ENCODE measurements at places on chromosomes 13 and 19. TPM values are rescaled to one million over a fixed set of nuclear protein-coding genes. Genes with fewer than 3 reads are reported as not detected.

- H3K4me3 ChIP-seq: no peak overlapping the region
- H3K36me3 ChIP-seq: no peaks in the 10 kb centered on the region
- DNase-seq: no peak
- H3K4me1 ChIP-seq: peaks cover 85% of the 10 kb centered on the region
- no peaks in the 10 kb centered on the region for H3K27me3 ChIP-seq
Observed at GRCh38 chr19:4981681-4981958, 12.7 kb downstream of the KDM4B start.

- no peaks in the 10 kb centered on the region for H3K27me3 ChIP-seq
- H3K36me3 ChIP-seq: no peaks in the 10 kb centered on the region
- H3K27ac ChIP-seq: no peak overlapping the region
- H3K4me3 ChIP-seq: no peak overlapping the region
- no peak for DNase-seq
Observed at GRCh38 chr13:106691861-106692260, 123.9 kb upstream of the ARGLU1 start.

DNA sequence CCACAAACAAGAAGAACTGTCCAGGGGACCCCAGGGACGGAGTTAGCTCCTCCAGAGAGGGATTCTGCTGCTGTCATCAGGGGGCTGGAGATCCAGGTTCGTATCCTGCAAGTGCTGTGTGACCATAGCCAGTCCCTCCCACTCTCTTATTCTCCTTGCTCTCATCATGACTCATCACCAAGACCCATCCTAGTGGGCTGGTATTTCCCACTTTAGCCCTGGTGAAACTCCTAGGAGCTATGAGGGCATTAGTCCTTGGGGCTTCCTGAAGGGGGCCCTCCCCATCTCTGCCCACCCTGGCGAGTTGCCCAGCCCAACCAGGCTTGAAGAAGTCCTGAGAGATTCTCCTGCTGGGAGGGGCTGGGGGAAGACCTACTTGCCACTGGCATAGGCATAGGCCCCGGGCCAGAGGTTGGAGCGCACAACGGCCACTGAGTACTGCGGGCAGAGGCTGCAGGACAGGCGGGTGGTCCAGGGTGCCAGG is 7.5 kb upstream of the DMWD start:
- no peak overlapping the region for H3K4me3 ChIP-seq
- DNase-seq: no peak
- no peaks in the 10 kb centered on the region for H3K36me3 ChIP-seq
- no peaks in the 10 kb centered on the region for H3K27me3 ChIP-seq

DNA sequence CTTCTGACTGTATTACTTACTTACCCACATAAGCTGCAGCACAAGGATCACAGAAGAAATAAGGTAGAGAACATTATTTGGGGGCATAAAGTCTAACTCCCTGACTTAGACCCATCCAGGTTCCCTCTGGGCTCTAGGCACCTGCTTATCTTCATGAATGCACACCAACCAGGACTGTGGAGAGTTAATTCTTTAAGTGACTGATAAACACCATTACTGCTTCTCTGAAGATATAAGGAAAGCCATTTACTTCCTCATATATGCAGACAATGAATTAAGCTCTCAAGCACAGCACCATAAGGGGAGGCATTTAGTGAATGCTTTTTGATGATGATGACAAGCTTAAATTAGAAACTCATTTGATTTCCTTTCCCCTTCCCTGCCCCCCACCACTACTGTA is 22.5 kb downstream of the OBI1 start:
- no peak for DNase-seq
- no peaks in the 10 kb centered on the region for H3K27me3 ChIP-seq
- H3K27ac ChIP-seq: no peak overlapping the region
- H3K4me1 ChIP-seq: no peaks in the 10 kb centered on the region
- H3K36me3 ChIP-seq: peaks cover 5% of the 10 kb centered on the region
- no peak overlapping the region for H3K4me3 ChIP-seq

DNA sequence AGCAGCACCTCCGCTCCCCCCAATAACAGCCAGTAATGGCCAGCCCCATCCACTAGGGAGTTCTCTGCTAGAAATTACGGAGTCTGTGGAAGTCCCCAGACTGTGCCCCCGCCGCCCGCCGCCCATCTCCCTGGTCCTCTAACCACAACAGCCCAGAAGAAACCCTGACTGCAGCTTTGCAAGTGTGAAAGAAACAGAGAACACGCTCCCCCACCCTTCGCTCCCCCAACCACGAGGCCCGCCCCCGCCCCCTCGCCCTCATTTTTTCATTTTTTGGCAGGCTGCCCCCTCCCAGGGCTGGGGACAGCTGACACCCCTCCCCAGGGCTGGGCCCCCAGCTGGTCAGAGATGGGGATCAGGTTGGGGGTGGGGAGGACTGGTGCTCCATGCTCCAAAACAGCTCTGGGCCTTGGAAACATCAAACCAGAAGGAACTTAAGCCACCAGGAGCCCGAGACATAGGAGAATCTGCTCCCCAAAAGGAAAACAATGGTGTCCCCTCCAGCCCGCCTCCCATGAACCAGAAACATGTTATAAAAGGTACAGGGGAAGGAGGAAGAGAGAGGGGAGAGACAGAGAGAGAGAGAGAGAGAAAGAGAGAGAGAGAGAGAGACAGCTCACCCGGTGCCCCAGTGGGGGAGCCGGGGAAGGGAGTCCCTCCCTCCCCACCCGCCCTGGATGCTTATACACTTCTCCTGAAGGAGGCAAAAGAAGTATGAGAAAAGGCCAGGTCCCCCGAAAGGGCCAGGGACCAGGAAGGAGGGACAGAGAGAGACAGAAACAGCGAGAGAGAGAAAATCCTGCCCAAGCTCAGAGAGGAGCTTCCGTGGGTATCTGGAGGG is 29.8 kb upstream of the ASF1B start:
- DNase-seq: no peak
- no peak overlapping the region for H3K27ac ChIP-seq
- peaks cover 3% of the 10 kb centered on the region for H3K4me1 ChIP-seq
- H3K36me3 ChIP-seq: no peaks in the 10 kb centered on the region
- no peak overlapping the region for H3K4me3 ChIP-seq

GRCh38 chr13:50387051-50387581 is 371.9 kb downstream of the KCNRG start:
- H3K36me3 ChIP-seq: no peaks in the 10 kb centered on the region
- peaks cover 10% of the 10 kb centered on the region for H3K4me1 ChIP-seq
- H3K4me3 ChIP-seq: peak overlapping the region; percentile 78
- H3K27ac ChIP-seq: peak overlapping the region; percentile 96
- DNase-seq: peak; percentile 61

DNA sequence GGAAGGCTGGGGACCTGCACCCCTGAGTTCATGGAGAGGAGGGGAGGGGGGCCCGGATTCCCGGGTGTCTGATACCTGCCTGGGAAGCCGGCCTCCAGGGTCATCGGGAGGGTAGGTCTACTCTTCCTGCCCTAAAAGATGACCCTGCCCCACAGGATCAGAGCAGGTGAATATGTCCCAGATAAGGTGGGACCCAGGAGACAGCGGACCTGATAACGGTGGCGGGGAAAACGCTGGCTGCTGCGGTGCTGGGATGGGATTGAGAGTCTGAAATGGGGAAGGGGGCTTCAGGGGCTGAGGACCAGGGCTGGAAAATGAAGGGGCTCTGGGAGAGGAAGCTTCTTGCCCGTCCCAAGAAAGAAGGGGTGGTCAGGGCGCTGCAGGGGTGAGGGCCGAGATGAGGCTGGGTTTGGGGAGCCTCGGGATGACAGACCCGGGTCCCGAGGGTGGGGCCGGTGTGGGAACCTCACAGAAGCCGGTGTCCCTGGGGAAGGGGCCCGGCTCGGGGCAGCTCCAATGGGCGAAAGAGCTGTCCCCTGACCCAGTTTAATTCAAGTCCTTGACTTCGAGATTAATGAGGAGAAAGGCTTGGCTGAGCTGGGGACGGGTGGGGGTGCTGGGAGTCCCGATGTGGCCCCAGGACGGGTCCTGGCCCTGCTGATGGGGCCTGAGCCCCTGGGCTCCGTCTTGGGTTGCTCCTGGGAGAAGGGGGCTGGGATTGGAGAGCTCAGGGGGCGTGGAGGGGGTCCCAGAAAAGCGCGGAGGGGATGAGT is 823 bp downstream of the TTYH1 start:
- no peaks in the 10 kb centered on the region for H3K4me1 ChIP-seq
- H3K27me3 ChIP-seq: peaks cover 68% of the 10 kb centered on the region
- no peaks in the 10 kb centered on the region for H3K36me3 ChIP-seq
- no peak overlapping the region for H3K4me3 ChIP-seq
- DNase-seq: no peak

DNA sequence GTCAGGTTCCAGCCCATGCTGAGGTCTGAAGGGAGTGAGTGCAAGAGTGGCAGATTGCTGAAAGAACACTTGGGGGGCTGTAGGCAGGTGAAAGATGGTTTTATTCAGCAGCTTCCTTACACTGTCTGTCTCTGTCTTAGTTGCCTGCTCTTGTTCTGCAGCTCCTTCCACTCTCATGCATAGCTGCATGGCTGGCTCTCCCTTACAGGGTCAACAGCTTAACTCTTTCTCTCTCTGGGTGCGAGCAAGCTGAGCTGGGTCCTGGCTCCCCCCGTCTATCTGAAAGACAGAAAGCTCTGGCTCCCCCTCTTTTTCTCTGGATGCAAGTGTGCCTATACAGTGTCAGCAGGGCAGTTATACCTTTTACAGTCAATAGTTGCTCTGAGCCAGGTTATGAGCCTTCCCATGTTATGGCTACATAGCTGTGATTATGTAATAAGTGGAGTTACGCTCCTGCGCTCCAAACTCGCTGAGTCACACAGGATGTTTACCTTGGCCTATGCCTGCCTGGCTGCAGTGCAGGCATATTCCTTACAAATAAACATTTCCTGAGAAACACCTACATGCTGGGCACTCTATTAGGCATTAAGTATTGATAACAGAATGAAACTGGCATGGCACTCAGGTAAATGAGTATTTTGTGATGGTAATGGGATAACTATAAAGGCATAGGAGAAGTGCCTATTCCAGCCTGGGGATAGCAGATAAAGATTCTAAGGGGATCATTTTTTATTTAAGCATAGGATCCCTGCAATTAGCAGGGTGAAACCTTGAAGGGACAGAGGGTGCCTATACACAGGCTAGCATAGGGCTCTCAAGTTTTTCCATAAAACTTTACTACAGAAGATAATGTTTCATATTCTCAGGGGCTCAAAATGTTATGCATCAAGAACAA is 826.9 kb upstream of the PCDH9 start:
- no peaks in the 10 kb centered on the region for H3K27me3 ChIP-seq
- no peak overlapping the region for H3K27ac ChIP-seq
- H3K4me1 ChIP-seq: no peaks in the 10 kb centered on the region
- H3K36me3 ChIP-seq: no peaks in the 10 kb centered on the region

The CLEC4G gene
- total RNA-seq: 0.38 TPM

The RUBCNL gene
- 1.1 TPM for total RNA-seq
